ENCODE measurements at places on chromosomes 16 and 17. TPM values are rescaled to one million over a fixed set of nuclear protein-coding genes. Genes with fewer than 3 reads are reported as not detected.

DNA sequence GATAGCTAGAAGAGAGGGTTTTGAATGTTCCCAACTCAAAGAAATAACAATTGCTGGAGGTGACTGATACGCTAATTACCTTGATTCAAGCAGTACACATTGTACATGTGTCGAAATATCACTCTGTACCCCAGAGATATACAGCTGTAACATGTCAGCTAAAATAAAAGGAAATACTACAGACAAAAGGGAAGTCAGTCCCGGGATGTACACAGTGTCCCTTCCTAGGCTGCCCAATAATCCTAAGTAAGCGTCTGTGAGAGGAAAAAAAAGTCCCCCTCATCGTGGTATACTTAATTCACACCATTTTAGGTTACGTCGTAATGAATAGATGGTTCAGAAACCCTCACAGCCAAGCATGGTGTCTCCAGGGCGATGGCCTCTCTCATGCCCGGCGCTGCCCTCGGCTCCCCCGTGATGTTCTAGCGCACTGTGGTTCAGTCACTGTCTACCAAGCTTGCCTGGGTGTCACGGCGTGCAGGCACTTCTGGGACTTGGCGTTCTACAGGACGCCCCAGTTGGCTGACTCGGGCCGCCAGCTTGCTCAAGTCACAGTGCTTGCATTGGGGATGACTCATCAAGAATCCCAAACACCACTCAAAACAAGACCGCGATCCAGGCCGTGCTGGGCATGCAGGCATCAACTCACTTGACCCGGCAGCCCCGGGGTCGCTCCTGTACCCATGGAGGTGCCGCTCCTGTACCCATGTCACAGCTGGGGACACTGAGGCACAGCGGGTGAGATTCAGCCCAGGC, 27.6 kb downstream of the CCDC40 start:
- DNase-seq, result peak; percentile 80

- no peak for DNase-seq
These were observed 1.6 kb downstream of the TMEM114 start for GRCh38 chr16:8588682-8589056.

- no peak for DNase-seq
These were observed 5.5 kb upstream of the SLFN12L start for GRCh38 chr17:35542990-35543389.

Gene SNX20
- total RNA-seq, result not detected

Gene AOC2
- 0.36 TPM for total RNA-seq

DNA sequence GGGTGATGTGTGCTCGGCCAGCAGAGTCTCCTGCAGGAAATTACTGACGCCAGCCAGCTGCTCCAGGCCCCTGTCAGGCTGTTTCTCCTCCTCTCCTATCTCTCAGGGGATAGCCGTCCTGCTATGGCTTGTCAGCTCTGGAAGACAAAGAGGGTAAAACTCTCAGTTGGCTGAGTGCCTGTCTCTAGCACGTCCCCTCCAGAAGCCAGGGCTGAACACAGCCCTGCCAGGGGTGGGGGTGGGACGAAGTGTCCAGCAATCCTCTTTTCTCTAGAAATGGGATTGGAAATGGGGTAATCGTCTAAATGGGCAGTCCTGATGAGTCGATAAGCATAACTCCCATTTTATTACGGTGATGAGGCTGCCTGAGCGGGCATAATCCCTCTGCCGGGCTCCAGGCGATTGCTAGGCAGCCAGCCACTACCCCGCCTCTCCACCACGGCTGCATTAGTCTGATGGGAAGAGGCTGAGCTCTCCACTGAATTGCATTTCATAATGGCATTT, 89.1 kb upstream of the GNAO1 start:
- DNase-seq, result no peak

Gene CES1
- total RNA-seq, result not detected

DNA sequence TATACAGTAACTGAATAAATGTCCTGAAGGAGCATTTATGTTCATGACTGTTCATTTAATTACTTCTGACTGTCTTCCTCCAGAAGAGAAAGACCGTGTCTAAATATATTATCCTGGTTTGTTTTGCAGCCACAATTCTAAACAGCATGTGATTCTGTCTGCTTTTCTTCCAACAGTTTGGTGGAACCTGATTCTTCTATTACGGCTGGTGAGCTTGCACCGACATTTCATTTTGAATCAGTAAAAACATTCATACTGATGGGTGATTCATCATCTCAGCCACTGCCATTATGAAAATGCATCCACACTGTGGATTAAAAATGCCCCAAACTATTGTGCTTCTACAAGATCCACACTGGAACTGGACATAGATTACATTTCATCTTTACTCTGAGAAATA, 16.9 kb downstream of the KNOP1 start:
- peak; percentile 24 for DNase-seq

- no peak for DNase-seq
These were observed 1.4 kb upstream of the PITPNA start for GRCh38 chr17:1563786-1564613.

- peak; percentile 79 for DNase-seq
These were observed 706 bp downstream of the TEN1 start for GRCh38 chr17:75979705-75980187.

Gene CDH1
- total RNA-seq, result not detected

- DNase-seq, result no peak
These were observed 3.0 kb downstream of the SOX9 start for GRCh38 chr17:72123530-72124437.

DNA sequence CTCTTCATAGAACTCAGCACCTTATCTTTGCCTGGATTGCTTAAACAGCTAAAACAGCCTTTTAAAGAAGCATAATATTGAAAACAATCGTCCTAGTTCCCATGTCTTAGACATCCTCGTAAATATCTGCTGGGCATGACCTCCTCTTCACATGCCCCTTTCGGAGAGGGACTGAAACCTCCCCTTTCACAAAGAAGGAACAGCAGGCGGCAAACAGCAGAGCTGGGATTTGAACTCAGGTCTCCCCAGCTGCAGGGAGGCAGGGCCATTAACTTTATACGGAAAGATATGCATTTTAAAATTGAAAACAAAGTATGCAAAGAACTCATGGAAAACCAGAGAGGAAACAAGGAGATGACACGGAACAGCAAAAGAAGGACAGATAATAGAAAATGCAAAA, 249.9 kb downstream of the FOXL1 start:
- no peak for DNase-seq

Gene C1QL1
- total RNA-seq, result 0.28 TPM

GRCh38 chr16:24900230-24900629, 54.5 kb downstream of the SLC5A11 start:
- DNase-seq, result no peak

Gene SREBF1
- total RNA-seq, result 3.4 TPM

DNA sequence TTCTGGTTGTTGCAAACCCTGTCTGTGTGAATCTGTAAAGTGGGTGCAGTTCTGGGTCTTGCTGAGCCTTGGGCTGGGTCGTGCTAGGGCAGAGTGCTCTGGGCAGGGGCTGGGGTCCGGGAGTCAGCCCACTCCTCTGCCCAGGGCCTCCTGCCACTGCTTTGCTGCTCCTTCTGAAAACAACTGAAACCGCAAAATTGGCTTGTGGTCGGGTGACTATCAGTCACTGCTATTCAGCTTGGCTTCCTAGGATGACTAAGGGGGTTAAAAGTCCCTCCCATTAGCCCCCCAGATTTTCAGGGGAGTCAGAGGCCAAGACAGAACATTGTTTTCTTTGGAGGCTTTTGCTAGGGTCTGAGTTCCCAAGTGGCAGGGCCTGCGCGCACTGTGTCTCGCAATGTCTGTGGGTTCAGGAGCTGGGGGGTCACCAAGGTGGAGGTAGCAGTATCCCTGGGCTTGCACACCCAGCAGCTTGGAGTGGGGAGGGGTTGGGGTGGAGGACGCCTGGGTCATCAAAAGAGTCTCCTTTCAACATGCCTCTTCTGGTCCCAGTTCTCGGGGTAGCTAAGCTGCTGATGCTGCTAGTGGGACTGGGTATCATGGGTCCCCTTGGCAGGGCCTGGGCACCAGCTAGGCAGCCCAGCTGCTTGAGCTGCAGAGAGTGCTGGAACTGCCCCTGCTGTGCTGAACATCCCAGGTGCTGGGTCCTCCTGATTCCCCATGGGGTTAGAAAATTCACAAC, 13.5 kb upstream of the TBX21 start:
- peak; percentile 72 for DNase-seq

Gene CRYM
- total RNA-seq, result not detected

DNA sequence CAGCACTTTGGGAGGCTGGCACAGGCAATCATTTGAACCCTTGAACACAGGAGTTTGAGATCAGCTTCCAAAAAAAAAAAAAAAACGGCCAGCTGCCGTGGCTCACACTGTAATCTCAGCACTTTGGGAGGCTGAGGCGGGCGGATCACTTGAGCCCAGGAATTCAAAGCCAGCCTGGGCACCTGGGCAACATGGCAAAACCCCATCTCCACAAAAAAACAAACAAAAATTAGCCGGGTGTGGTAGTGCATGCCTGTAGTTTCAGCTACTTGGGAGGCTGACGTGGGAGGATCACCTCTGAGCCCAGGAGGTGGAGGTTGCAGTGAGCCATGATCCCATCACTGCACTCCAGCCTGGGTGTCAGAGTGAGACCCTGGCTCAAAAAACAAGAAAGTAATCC, 39.0 kb downstream of the GRB2 start:
- DNase-seq, result no peak

Gene KIF1C
- total RNA-seq, result 27.4 TPM

GRCh38 chr17:50153650-50154575, 3.4 kb upstream of the PPP1R9B start:
- no peak for DNase-seq

DNA sequence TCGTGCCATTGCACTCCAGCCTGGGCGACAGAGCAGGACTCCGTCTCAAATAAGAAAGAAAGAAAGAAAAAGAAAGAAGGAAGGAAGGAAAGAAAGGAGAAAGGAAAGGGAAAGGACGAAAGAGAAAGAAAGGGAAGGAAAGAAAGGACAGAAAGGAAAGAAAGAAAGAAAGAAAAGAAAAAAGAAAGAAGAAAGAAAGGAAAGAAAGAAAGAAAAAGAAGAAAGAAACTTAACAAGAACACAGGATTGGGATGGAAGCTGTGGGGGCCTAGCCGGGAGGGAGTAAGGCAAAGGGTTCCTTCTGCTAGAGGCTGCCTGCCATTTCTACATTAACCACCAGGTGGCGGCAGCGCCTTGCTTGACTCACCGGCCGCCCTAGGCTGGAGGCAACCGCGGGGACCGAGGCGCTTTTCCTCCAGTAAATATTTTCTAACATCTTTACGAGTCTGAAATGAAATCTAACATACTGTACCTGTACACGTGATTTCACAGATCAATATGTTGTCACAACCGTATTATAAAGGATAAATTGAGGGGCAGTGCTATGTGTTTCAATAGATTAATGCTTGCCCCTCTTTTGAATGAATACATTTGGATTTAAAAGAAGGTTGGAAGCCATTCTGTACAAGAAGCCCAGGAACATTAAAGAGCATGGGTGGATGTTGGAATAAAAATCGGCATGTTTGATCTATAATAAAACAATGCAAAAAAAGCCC, 6.1 kb downstream of the GJD3 start:
- DNase-seq, result peak; percentile 80

GRCh38 chr16:55203570-55203969, 120.4 kb upstream of the IRX6 start:
- DNase-seq, result no peak

DNA sequence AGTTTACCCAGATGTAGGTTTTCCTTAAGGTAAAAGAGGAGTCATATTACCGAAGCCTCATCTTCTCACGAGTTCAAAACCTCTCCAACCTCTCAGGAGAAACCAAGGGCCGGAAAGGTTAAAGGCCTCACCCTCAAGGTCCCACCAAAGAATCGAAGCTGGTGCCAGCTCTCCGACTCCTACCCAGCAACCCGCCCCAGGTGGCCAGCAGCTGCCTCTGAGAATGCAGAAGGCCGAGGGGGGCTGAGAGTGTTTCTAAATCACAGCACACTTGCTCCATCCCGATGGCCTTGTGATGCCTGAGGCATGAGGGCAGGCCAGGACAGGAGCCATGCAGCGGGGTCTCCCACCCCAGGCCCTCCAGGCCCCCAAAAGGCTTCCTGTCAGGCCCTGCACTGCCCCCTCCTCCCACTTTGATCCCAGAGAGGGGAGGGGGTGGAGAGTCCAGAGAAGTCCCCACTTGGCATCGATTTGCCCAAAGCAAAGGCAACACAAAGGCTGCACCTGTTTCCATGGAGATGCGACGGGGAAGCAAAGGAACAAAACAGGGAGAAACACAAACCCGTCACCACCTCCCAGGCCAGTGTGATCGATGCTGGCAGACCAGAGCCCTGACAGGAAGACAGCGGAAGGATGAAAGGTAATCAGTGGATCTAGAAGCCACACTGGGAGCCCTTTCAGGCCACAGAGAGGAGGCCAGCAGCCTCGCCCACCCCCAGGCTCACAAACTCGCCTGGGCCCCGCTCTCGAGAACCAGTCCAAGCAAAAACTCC, 39.0 kb downstream of the CUEDC1 start:
- DNase-seq, result peak; percentile 26

Gene KRT12
- not detected for total RNA-seq

GRCh38 chr17:39393736-39394135, 7.7 kb downstream of the FBXL20 start:
- DNase-seq, result no peak

- DNase-seq, result no peak
These were observed 40.2 kb downstream of the MED13 start for GRCh38 chr17:62024866-62025265.

DNA sequence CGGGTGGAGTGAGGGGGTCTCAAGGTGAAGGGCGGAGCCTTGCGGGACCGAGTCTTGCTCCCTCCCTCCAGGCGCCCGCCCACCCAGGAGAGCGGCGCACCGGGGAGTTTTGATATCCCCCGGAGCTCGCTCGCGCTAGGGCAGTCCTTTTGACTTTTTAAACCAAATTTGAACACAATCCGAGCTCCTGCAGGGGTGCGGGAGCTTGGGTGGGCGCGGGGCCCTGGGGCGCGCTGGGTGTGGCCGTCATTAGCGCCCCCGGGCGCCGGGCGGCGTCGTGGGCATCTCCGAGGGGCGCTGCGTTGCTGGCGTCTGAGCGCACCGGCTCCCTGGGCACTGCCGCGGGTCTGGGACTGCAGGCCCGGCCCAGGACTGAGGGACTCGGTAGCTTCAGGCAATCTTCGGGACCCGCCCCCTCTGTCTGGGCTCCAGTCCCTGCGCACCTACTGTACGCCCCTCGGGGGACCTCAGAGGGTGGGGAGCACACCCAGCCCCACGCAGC, 10.9 kb downstream of the MAF start:
- DNase-seq, result no peak

Gene COL1A1
- total RNA-seq, result 2,180 TPM

Gene NTN3
- total RNA-seq, result 0.18 TPM

- peak; percentile 64 for DNase-seq
These were observed 59.8 kb upstream of the RPH3AL start for GRCh38 chr17:412211-413015.

DNA sequence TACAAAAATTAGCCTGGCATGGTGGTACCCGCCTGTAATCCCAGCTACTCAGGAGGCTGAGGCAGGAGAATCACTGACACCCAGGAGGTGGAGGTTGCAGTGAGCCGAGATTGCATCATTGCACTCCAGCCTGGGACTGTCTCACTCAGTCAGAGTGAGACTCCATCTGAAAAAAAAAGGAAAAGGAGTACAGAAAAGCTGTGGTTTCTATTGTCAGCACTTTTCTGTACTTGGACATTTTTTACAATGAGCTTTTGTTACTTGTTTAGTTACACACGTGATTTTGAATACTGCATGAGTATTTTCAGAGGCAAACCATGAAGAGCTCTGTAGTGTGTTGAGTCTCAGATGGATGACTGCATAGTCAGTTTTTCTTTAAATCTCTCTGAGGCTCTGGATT, 26.3 kb downstream of the ZC3H18 start:
- no peak for DNase-seq

- DNase-seq, result no peak
These were observed 11.9 kb downstream of the NPTX1 start for GRCh38 chr17:80464486-80464885.
